Keratinocyte (primary cell): ENCODE measurements at places on chromosomes 1 and 21.

DNA sequence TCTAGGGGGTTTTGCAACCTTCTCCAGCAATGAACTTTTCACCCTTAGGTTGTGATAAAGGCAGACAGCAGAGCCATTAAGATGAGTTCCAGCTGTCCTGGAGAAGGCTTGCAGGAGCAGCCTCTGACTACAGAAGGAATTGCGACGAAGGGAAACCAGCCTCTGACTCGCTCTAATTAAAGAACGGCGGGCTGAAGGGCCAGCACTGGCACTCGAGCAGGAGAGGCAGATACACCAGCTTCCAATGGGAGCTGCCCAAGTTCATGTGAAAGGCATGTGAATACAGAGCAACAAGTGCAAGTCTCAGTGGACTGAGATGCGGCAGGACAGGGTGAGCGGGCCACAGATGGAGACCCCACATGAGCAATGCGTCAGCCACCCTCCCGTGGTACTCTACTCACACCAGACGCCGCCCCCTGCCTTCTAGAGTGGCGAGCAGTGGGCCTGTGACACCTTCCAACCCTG lies 15.7 kb downstream of the RCC2 start:
- no peak for DNase-seq

DNA sequence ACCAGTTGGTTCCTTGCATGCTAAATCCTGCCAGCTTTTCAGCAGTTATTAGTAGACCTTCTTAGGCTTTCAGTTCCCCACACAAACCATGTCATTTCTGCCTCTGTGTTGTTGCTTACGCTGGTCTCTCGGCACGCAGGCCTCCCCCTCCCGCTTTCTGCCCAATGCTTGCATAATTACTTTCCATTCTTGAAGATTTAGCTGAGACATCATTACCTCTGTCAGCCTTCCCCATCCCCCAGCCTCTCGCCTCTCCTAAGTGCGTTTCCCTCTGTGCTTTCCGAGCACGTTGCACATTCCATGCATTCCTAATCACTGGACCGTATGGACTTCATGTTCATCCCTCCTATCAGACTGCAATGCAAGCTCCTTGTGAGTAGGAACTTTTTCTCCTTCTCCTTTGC lies 26.8 kb downstream of the TSHB start:
- no peak for DNase-seq

DNA sequence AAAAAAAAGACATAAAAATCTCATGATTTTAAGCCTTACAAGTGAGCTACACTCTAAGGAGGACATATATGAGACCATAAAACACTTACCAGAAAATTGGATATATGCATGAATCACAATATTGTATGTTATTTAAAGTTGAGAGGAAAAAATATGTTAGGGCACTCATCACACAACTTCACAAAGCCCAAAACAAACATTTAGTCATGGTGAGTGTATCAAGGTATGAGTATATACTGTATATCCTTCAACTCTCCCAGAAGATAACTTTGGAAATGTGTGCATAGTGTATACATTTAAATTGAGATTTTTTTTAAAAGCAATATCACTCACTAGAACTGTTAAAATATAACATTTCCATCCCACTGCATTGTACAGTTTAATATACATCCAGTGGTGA lies 259.3 kb downstream of the SRGAP2C start:
- no peak for DNase-seq

DNA sequence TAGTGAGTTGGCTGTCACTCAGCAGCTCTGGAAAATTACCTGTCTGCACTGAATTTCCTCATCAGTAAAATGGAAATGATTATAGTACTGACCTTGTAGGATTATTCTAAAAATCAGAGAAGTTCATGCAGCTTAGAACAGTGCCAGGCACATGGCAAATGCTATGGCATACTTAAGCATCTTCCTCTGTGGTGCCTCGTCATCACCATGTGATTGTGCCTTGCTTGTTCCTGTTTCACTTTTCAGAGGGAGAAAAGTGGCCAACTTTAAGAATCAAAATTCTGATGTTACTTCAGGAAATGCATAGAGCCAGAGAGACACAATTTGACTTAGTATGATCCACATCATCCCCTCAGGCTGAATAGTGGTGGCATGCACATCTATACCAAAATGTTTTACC lies 203.6 kb downstream of the ROR1 start:
- no peak for DNase-seq

DNA sequence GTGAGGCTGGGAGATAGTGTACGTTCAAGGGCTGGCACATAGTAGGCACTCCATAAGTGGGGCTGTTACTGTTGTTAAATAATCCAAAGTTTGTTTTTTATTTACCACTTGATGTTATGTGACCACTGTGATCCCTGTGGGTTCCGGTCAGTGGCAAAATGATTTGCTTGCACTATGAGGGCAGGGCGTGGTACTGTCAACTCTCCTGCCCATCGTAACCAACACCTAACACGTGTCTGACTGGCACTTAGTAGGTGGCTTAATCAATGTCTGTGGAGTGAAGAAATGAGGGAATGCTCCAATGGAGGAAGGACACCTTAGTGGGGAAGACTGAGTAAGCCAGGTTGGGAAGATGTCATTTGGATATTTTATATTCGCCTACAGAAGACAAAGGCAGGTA lies 14.6 kb downstream of the ADORA1 start:
- no peak for DNase-seq

DNA sequence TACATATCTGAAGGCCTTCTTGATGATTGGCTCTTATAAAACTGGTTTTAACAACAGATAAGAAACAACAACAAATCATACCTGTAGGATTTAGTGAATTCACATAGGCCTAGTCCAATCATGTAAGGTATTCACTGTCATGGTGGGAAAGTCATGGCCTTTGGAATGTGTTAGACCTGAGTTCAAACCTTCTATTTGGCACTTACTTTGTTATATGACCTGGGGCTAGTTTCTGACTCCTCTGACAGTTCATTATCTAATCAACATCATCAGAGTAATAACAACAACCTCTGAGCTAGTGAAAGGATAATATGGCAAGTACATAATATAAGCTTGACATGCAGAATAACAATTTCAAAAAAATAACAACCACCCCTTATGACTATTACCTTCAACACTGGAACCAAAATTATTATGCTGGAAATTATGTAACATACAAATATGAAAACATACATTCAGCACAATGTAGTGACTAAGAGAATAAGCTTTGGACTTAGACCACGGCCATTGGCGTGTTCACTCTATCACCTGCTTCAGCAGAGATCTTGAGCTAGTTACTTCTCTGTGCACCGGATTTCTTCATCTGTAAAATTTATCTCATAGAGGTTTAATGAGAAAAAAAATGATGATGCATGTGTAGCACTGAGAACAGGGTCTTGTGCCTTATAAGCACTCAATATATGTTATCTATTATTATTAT lies 597.6 kb downstream of the LMO4 start:
- DNase-seq: no peak

DNA sequence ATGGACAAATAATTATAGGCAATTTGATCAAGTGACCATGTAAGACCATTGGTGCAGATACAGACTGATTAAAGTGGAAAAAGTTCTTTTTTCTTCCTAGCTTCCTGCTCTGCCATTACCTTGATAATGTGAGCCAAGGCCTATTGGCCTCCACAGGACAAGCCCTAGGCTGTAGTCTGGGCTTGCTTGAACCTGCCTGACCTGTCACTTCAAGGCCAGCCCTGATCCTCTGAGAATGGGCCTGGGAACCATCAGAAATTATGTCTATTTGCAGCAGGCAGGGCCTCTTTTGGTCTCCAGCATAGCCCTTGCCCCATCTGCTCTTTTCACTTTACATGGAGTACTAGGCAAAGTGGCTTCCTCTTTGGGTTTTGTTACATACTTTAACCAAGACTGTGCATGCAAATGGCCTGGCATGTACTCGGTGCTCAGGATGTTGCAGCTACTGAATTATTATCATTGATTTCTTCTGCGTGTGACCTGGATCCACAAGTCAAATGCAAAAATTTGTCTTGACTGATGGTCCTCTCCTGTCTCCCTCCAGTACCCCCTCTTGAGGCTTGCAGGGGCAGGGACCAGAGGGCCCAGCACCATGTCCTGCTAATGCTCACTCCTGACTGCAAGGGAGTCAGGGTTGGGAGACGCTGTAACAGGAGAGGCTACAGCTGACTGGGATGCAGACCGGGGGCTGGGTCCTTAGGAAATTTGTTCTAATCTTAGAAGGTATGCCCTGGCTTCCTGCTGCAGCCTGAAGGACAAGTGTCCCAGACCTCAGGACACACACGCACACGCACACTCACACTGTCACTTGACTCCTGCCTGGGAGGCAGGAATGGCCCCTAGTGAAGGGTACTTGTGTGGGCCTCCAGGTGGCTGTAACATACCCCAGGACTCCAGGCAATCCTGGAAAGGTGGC lies 39.4 kb downstream of the RCSD1 start:
- no peak for DNase-seq

- no peak for DNase-seq
Observed at GRCh38 chr1:237411621-237412020, 369.6 kb downstream of the RYR2 start.

- DNase-seq: no peak
Observed at GRCh38 chr21:43370091-43370658, 56.8 kb downstream of the SIK1 start.

DNA sequence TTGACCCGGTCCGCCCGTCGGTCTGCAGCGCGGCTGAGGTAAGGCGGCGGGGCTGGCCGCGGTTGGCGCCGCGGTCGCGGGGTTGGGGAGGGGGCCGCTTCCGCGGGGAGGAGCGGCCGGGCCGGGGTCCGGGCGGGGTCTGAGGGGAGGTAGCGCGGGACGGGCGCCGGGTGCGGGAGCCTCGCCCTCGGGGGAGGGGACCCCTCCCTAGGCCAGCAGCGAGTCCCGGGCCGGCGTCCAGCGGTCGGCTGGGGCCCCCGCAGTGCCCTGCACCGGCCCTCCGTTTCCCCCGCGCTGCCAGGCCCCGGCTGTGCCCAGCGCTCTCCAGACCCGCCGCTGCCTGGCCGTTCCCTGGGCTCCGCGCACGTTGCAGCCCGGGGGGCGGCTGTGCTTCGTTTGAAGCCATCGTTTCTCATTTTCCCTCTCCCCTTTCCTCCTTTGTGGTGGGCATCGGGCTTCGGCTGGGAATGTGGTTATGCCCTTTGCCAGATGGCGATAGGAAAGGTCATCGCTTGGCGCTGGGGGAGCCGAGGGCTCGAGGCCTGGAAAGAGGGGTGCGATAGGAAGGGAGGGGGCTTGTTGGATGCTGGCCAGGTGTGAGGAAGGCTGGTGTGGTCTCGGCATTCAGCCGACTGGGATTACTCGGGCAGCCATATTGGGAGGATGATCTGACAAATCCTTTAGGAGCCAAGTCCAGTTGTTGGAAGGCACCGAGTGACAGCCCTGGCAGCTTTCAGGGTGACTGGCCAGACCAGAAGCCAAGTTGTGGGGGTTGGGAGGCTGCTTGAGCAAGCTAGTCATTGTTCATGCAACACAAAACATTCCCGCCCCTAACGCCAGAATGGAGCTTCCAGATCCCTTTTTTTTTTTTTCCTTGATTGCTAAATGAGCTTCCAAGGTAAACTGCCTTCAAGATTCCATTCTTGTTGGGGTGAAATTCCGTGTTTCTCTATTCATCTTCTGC lies 753 bp downstream of the KIF1B start:
- no peak for DNase-seq
